NCI-H2081 (cell line): ENCODE measurements at places on chromosomes 6 and 20.

DNA sequence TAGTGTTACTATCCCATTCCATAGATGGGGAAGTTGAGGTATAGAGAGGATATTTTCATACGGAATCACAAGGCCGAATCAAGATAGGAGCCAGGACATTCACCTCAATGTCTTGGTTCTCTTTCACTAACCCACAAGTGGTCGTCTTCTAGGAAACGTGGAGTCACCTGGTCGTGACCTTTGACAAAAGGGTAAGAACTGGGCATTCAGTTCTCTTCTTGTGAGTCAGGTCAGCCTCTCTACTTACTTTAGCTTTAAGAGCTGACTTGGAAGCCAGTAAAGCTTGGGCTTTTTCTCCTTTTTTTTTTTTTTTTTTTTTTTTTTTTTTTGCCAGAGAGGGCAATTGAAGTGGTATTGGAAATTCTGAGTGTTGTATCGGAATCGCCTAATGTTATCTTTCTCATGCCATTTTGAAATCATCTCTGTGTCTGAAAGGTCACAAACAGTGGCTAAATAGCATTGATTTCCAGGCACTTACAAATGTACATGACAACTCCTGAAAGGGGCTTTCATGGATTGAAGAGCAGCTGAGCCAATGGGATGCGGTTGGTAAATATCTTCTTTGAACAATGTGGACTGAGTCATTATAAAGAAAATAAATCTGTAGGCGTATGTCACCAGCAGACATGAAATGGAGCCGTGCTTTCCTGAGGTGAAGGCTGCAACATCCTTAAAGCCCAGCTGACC lies 356.9 kb downstream of the KIF16B start:
- no peak for DNase-seq

DNA sequence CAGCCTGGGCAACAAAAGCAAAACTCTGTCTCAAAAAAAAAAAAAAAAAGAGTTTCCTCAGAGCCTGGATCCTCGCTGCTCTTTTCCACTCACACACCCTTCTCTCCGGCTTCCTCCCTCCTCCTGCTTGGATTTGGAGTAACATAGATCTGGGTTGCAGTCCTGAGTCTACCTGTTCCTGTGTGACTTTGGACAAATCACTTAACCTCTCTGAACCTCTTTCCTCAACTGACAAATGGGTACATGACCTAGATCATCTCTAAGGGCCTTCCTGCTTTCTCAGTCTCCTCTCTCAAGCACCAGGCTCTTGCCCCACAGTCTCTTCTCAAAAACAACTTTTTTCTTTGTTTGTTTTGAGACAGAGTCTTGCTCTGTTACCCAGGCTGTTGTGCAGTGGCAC lies 5.6 kb upstream of the R3HDML start:
- DNase-seq, result no peak

DNA sequence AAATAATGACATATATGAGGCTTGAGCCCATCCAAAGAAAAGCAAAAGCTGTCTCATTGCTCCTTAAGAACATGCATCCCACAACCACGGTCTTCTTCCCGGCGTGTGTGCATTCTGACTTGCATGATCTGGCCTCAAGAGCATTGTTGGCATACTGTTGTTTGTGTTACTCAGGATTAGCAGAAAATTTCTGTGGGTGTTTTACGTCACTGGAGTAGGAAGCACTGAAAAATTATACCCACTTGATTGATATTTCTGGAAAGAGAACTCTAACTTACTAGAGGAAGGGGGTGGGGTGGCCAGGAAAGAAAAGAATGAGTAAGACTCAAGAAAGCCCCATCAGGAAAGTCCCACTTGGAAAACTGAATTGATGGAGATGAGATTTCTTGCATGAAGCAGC lies 326.2 kb upstream of the PRDM1 start:
- no peak for DNase-seq

DNA sequence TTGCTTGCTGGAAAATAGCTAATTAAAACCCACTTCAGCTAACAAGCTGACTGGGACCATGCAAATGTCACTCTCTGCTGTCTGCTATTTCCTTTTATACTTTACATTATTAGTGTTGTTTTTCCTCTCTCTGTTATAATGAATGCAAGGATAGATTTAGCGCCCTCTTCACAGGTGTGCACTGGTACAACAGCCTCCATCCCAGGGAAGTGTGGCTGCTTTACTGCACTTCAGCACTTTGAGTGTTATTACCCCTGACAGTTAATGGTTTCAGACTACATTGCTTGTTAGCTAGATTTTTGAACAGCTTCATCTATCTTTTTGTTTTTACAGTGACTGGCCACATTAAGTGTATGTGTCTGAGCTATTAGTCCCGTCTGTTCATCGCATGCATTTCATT lies 405.7 kb downstream of the RNF144B start:
- no peak for DNase-seq

DNA sequence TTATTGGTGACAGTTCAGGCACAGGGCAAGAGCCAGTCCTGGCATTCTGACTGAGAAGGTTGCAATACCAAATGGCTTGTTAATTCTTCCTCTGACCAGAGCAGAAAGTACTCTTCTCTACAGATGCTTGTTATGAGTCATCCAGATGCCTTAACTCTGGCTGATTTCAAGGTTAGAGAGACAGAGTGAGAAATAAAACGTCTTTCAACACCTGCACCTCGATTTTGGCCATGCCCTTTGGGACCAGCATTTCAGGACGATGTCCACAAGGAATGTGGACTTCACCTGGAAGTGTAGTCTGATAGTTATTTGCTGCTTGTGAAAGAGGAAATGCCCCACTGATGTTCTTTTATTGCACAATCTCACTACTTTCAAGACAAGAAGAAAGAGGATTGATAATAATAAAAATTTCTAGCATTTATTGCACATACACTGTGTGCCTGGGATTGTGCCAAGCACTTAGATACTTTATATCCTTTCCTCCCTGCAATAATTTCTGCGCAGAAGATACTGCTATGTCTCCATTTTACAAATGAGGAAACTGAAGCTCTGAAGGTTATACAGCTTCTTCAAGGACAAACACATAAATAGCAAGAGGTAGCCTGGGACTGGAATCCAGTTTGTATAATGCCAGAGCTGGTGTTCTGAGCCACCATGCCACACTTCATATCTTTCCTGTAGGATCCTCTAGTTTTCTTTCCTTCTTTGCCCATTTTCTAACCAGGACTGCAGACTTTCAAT lies 33.5 kb upstream of the MCM3 start:
- no peak for DNase-seq

- DNase-seq, result no peak
Observed at GRCh38 chr6:33390173-33390572, 1.4 kb upstream of the KIFC1 start.

DNA sequence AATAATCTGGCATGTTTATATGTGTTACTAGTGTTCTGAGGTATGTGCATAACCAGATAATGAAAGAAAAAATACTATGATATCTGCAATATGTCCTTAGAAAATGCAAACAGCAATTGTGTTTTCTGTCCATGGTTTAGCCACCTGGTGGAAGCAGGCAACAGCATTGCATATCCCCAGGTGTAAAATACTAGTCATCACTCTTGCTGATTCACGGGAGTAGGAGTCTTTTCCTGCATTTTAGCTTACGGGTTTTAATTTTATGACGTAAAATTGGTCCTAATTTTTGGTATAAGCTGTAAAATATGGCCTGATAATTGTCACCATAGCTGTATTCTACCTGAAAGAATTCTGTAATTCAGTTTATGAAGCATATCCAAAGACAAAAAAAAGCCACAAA lies 2.5 kb downstream of the RNF182 start:
- no peak for DNase-seq

DNA sequence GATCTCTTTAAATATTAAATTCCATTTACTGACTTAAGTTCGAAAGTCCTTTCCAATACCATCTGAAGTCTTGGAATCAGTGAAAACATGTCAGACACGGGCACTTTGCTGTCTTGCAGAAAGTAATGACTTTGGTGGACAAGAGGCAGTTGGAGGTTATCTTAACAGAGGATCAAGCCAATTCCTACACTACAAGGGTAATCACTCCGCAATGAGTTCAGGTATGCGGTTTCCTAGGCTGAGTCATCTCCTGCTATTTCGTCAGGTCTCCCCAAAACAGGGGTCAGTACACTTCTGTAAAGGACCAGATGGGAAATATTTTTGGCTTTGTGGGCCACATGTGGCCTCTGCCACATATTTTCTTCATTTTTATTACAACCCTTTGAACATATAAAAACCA lies 656.6 kb downstream of the KIF16B start:
- no peak for DNase-seq

DNA sequence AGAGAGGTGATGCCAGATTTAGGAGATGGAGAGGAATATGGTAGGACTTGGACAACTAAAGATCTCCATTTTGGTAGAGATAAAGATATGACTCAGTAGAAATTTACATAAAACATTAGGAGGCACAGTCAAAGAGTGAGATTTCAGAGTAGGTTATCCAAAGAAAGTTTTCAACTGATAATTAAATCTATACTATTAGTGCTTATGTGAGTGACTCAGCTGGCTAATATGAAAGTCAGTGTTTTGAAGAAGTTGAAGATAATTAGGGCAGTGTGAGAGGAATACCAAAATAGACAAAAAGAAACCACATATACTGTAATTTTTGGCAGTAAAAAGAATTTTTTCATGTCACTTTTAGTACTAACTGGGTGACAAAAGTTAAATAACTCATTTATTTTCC lies 712.8 kb upstream of the HS3ST5 start:
- DNase-seq, result no peak

- no peak for DNase-seq
Observed at GRCh38 chr6:79672631-79673111, 41.5 kb downstream of the SH3BGRL2 start.

DNA sequence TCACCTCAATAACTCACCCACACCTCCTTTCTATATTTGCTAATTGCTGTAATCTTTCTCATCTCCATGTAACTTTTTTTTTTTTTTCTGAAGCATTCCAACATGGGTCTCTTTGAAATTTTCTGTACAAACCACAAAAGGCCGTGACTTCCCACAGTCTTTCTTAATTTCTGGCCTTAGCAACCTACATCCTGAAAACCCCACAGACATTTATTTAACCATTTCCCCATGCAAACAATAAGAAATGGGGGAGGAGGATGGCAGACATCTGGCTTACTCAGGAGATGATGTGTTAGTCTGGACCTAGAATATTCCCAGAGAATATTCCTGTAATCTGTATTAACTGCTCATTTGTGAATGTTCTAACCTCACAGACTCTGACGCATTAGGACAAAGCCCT lies 57.6 kb downstream of the MEP1A start:
- no peak for DNase-seq
